SK-MEL-5 (cell line): ENCODE measurements at places on chromosomes 16 and 17. TPM values are rescaled to one million over a fixed set of nuclear protein-coding genes. Genes with fewer than 3 reads are reported as not detected.

PPY gene
- 1.3 TPM in 1 of 2 replicates, not detected in the other for total RNA-seq

GRCh38 chr16:65365732-65366715 is 244.2 kb upstream of the CDH11 start:
- no peak for DNase-seq

GRCh38 chr16:86878236-86879080 is 300.1 kb downstream of the FOXL1 start:
- peak; percentile 57 for DNase-seq

DNA sequence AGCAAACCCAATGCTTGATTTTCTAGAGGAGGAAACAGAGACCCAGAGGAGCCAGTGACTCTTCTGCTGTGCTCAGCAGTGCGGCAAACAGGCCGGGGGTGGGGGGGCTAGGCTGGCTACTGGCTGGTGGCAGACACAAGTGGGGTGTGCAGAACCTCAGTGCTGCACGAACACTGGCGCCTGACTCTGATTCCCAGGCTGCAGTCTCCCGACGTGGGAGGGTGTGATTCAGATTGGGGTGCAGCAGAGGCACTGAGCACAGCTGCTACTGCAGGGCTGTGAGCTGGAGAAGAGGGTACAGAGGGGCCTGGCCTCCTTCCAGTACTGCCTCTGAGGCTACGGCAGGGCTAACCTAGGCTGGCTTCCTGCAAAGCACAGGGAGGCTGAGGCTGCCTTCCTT is 8.1 kb downstream of the RPL19 start:
- no peak for DNase-seq

DNA sequence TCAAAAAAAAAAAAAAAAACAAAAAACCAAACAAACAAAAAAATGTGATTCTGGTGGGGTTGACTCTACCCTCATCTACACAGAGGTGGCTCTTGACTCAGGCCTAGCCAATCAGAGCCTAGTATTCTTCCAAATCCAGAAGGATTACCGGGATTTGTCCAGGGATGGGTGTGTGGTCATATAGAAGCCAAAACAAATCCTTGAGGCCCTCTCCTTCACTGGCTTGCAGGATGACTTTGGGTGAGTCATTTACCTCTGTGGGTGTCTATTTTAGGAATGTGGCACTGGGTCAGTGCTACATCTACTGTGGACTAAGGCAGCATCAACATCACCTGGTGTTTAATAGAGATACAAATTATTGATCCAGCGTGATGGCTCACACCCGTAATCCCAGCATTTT is 93.2 kb upstream of the RBBP6 start:
- DNase-seq = no peak

DNA sequence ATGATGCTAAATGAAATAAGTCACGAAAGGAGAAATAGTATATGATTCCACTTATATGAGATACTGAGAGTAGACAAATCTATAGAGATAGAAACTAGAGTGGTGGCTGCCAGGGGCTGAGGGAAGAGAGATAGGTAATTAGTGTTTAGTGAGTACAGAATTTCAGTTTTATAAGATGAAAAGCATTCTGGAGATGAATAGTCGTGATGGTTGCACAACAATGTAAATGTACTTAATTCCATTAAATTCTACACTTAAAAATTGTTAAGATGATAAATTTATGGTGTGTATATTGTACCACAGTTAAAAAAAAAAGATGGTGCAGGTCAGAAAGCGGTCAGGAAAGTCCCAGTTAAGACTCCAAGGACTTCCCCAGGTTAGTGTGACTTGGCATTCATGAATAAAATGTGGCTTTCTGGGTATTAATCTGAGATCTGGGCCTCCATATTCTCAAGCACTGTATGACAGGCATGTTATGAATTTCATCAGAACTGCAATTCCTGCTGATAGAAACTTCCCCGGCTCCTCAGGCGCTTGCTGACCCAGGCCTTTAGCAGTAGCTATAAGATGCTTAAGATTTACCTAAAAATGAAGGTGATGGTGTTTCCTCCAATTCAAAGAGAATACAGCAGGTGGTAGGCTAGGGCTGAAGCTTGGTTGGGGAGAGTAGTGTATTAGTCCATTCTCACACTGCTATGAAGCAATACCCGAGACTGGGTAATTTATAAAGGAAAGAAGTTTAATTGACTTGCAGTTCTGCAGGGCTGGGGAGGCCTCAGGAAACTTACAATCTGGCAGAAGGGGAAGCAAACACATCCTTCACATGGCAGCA is 115.3 kb upstream of the SOX9 start:
- DNase-seq = no peak

DNA sequence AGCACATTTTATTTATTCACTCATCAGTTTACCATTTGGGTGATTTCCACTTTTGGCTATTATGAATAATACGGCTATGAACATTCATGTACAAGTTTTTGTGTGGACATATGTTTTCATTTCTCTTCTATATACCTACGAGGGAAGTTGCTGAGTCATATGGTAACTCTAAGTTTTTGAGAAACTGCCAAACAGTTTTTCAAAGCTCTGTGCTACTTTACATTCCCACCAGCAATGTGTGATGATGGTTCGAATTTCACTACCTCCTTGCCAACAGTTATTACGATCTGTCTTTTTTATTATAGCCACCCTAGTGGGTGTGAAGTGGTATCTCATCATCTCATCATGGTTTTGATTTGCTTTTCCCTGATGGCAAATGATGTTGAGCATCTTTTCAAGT is 63.7 kb upstream of the MRTFB start:
- DNase-seq = no peak

DNA sequence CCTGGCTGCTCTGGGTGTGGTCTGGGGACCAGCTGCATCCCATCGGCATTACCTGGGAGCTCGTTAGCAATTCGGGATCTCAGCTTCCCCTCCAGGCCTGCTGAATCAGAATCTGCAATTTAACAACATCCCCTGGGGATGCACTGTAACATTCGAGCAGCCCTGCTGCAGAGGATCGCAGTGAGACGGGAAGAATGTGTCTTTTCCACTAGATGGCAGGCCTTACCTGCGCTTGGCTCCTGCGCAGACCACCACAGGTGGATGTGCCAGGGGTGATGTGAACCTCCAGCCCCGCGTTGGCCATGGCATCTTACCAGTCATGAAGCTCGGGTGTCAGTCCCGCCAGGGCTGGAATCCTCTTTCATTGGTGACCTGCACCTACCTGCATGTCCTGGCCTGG is 209.9 kb downstream of the PRKCB start:
- peak; percentile 30 for DNase-seq
